ENCODE measurements at places on chromosomes 2 and 18.

GRCh38 chr2:120469426-120469825 lies 123.5 kb downstream of the INHBB start:
- no peak for DNase-seq

DNA sequence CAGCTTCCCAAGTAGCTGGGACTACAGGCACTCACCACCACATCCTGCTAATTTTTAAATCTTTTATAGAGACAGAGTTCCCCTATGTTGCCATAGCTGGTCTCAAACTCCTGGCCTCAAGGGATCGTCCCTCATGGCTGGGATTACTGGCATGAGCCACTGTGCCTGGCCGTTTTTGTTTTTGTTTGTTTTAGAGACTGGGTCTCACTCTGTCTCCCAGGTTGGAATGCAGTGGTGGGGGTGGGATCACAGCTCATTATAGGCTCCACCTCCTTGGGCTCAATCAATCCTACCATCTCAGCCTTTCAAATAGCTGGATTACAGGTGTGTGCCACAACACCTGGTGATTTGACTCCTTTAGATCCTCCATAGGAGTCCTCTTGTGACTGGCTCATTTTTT lies 19.5 kb upstream of the ZDBF2 start:
- no peak for DNase-seq

DNA sequence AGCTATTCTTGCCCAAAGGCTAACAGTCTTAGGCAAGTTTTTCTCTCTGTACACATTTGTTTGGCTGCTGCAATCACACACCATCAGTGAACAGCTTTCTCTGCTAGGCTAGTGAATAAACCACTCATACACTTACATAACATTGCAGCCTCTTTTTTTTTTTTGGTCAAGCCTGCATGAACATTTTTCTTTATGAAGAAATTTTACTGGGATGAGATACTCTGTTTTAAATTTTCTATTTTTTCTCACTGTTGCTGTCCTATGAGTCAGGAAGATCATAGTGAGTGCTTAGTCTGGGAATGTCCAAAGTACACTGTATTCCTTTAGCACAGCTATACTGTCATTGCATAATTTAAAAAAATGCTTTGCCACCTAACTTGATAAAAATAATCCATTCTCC lies 58.5 kb downstream of the ROCK1 start:
- no peak for DNase-seq

GRCh38 chr18:55504808-55505207 lies 83.2 kb downstream of the TCF4 start:
- DNase-seq = no peak

- DNase-seq = no peak
Observed at GRCh38 chr2:223644136-223644535, 42.0 kb upstream of the SCG2 start.

All from NCI-H1105 (cell line).